ENCODE measurements at places on chromosomes 12 and 14. TPM values are rescaled to one million over a fixed set of nuclear protein-coding genes. Genes with fewer than 3 reads are reported as not detected.

- no peak for DNase-seq
These were observed 17.0 kb upstream of the CFAP54 start for GRCh38 chr12:96472384-96472783.

DNA sequence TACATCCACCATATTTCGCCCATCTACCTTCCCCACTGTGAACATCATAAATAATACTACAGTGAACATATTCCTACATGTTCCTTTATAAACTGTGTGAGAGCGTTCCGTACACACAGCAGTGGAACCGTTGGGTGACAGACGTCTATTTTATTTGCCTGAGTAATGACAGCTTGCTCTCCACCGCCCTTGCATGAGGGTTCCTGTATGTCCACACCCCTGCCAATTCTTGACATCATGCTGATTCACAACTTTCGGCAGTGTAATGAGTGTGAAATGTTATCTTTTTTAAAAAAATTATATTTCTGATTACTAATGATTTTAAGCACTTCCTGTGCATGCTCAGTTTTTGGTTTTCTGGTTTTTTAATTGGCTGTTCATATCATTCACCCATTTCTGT is 4.3 kb upstream of the RAD52 start:
- no peak for DNase-seq

The TPI1 gene
- polyA plus RNA-seq: 637 TPM

The KNTC1 gene
- 33.7 TPM for polyA plus RNA-seq

The RGS6 gene
- polyA plus RNA-seq: 0.94 TPM
